Left ventricle myocardium inferior (tissue), 1 donor: ENCODE measurements at places on chromosomes 3 and 15. TPM values are rescaled to one million over a fixed set of nuclear protein-coding genes. Genes with fewer than 3 reads are reported as not detected.

CASR gene
- total RNA-seq: not detected

DNA sequence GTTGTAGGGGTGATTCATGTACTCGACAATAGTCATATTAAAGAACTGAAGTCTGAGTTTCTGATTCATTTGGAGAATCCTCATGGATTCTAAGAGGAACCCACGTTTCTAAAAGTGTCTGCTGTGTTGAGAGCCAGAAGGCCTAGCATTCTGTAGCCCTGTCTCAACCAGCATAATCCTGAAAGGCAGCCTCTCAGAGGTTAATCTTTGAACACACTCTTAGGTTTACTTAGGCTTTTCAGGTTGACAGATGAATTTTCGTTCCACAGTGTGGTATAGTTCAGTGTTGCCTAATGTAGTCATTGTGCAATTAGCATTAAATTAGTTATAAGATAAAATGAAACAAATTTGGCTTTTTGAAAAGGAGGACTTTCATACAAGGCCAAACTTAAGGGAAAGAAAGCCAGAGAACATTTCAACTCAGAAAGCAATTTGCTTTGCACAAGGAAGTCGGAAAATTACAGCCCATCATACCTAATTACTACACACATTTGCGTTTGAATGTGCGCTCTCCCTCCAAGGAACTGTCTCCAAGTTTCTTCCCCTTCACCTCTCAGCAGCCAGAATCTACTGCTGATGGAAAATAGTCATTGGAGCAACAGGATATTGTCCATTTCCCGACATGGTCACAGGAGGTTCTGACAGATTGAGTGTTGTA, 42.0 kb downstream of the AGBL1 start:
- peaks cover 27% of the 10 kb centered on the region for H3K27me3 ChIP-seq
- H3K36me3 ChIP-seq: no peaks in the 10 kb centered on the region
- H3K27ac ChIP-seq: no peak overlapping the region
- DNase-seq: no peak
- no peaks in the 10 kb centered on the region for H3K4me1 ChIP-seq

DNA sequence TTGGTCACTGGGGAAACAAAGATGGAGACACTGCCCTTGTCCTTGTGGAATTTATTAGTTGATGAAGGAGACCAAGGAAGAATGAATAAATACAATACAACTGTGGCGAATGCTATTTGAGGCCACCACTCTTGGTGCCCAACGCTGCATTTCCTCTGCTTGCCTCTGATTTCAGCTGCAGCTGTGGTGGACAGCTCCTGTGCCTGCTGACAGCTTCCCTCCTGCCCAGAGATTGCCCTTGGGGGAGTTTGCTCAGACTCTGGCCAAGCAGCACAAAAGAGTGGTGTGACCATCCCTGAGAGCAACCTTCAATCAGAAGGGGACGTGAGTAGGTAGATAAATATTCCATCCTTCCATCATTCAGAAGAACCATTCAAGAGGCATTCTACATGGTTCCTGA, 64.6 kb upstream of the FHIT start:
- H3K27ac ChIP-seq: no peak overlapping the region
- DNase-seq: no peak
- H3K27me3 ChIP-seq: peaks cover 45% of the 10 kb centered on the region
- H3K4me3 ChIP-seq: no peak overlapping the region
- no peaks in the 10 kb centered on the region for H3K36me3 ChIP-seq
- H3K4me1 ChIP-seq: no peaks in the 10 kb centered on the region

DNA sequence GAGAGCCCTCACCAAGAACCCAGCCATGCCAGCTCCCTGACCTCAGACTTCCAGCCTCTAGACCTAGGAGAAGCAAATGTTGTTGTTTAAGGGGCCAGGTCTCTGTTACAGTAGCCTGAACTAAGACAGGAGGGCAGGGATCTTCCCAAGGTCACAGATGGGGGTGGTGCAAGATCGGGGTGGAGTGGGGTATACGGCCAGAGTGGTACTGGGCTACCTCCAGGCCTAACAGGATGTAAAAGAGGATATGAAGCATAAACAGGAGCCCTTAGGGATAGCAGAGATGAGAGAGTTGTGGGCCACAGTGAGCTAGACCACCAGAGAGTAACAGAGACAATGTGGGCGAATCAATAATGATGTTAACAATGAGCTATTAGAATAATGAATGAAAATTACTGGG, 82.9 kb downstream of the TOP2B start:
- no peaks in the 10 kb centered on the region for H3K27me3 ChIP-seq
- peaks cover 36% of the 10 kb centered on the region for H3K36me3 ChIP-seq
- H3K4me3 ChIP-seq: no peak overlapping the region
- no peak overlapping the region for H3K27ac ChIP-seq
- peaks cover 5% of the 10 kb centered on the region for H3K4me1 ChIP-seq
- no peak for DNase-seq

FYCO1 gene
- 121 TPM for total RNA-seq

MORC1 gene
- total RNA-seq: not detected

GRCh38 chr3:185940951-185941350, 3.1 kb upstream of the TRA2B start:
- DNase-seq: no peak
- no peak overlapping the region for H3K4me3 ChIP-seq
- H3K27ac ChIP-seq: no peak overlapping the region
- peaks cover 28% of the 10 kb centered on the region for H3K4me1 ChIP-seq

GRCh38 chr3:167733961-167734497, 663 bp downstream of the PDCD10 start:
- H3K4me1 ChIP-seq: peaks cover 77% of the 10 kb centered on the region
- H3K27me3 ChIP-seq: no peaks in the 10 kb centered on the region
- DNase-seq: no peak
- H3K27ac ChIP-seq: peak overlapping the region; percentile 96

CCDC54 gene
- not detected for total RNA-seq

DNA sequence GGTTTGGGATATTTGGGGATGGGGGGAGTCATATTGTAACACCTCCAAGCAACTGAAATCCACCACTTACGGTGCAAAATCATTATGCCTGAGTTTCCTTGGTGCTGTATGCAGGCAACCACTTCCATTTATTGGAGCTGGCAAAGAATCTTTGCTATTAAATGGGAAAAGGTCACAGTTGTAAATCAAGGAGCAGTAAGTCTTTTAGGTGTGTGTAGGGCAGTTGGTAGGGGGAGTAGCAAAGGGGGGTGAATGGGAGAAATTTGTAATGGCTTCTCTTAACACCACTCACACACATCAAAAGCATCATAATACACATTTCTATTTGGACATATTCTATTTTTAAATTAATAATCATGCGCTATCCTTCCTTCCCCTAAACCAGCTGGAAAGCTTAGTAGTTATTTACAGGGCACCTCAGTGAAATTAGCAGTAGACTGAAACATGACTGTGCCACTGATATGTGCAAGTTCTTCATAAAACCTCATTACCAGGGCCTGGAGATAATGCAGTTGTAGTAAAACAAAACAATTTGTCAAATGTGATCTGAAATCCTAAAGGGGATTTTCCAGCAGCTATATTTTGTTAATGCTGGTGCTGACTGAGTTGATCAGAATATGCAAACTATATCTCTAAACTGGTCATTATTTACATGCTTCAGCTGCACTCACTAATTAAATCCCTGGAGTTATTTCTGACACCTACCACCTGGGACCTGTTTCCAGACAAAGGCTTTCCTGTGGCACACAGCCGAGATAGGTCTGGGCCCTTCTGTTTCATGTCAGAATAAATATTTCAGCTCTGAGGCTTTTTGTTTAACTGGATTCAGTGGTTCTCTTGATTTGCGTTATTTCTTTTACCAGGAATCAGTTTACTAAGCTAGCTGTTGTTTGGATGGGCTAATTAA, 90.1 kb downstream of the B3GALNT1 start:
- H3K36me3 ChIP-seq: no peaks in the 10 kb centered on the region
- H3K27ac ChIP-seq: peak overlapping the region; percentile 66
- DNase-seq: no peak
- no peak overlapping the region for H3K4me3 ChIP-seq
- H3K27me3 ChIP-seq: no peaks in the 10 kb centered on the region
- peaks cover 33% of the 10 kb centered on the region for H3K4me1 ChIP-seq

DNA sequence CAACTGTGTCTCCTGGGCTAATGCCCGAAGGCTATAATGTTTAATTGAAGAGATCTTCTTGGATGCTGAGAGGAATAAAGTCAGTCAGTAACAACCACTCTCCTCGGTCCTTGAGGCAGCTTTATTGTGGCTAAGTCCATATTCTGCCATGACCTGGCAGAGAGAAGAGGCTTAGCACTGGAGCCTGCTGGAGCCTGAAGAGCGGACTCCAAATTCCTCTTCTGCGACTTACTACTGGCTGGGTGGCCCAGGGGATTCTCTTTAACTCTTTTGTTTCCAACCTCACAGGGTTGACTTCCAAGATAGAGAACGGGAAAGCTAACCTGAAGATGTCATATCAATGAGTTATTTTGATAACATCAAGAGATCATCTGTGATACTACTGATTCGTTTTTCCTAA, 71.1 kb downstream of the MYO1E start:
- H3K36me3 ChIP-seq: no peaks in the 10 kb centered on the region
- peaks cover 49% of the 10 kb centered on the region for H3K4me1 ChIP-seq
- no peaks in the 10 kb centered on the region for H3K27me3 ChIP-seq
- H3K4me3 ChIP-seq: no peak overlapping the region
- DNase-seq: no peak

EIF4A2 gene
- 468 TPM for total RNA-seq

DNA sequence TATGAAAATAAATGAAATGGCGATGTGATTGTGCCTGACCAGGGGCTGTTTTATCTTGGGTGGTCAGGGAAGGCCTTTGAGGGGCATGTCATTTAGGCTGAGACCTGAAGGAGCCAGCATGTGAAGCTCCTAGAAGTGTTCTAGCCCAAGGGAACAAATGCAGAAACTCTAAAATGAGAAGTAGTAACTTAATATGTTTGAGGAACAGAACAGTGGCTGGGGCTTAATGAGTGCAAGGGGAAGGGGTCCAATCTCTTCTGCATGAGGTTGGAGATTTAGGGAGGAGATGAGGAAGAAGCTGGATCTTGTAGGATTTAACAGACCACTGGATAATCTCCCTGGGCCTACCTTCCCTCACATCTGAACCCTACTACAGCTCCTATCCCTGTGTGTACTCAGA, 110.5 kb downstream of the AKAP13 start:
- no peaks in the 10 kb centered on the region for H3K27me3 ChIP-seq
- H3K4me3 ChIP-seq: no peak overlapping the region
- peaks cover 91% of the 10 kb centered on the region for H3K4me1 ChIP-seq
- H3K27ac ChIP-seq: peak overlapping the region; percentile 11
- H3K36me3 ChIP-seq: no peaks in the 10 kb centered on the region

GRCh38 chr3:171443211-171443957, 16.8 kb downstream of the TNIK start:
- H3K27me3 ChIP-seq: no peaks in the 10 kb centered on the region
- peaks cover 36% of the 10 kb centered on the region for H3K4me1 ChIP-seq
- H3K4me3 ChIP-seq: no peak overlapping the region
- no peak overlapping the region for H3K27ac ChIP-seq
- H3K36me3 ChIP-seq: no peaks in the 10 kb centered on the region

DNA sequence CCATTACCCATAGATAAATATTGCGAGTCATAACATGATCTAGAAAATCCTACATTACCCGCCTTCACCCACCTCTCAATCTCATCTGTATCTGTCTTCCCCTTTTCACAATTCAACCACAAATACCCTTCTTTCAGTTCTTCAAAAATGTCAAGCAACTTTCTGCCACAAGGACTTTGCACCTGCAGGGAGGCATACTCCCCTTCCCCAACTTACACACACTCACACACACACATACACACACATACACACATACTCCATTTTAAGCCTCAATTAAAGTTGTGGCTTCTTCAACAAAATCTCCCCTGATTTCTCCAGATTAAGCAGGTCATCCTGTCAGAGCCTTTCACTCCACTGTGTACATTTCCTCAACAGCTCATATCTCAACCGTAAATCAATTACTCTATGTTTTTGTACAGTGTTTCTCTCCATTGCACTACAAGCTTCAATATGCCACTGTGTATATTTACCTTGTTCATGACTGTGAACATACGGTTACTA, 33.1 kb upstream of the CCDC50 start:
- DNase-seq: no peak
- no peaks in the 10 kb centered on the region for H3K4me1 ChIP-seq
- no peaks in the 10 kb centered on the region for H3K27me3 ChIP-seq
- H3K27ac ChIP-seq: no peak overlapping the region
- no peaks in the 10 kb centered on the region for H3K36me3 ChIP-seq
- no peak overlapping the region for H3K4me3 ChIP-seq

- H3K36me3 ChIP-seq: no peaks in the 10 kb centered on the region
- H3K4me3 ChIP-seq: no peak overlapping the region
- peaks cover 6% of the 10 kb centered on the region for H3K4me1 ChIP-seq
- DNase-seq: no peak
- H3K27ac ChIP-seq: no peak overlapping the region
- H3K27me3 ChIP-seq: no peaks in the 10 kb centered on the region
Observed at GRCh38 chr3:148954981-148955380, 36.4 kb upstream of the GYG1 start.

DNA sequence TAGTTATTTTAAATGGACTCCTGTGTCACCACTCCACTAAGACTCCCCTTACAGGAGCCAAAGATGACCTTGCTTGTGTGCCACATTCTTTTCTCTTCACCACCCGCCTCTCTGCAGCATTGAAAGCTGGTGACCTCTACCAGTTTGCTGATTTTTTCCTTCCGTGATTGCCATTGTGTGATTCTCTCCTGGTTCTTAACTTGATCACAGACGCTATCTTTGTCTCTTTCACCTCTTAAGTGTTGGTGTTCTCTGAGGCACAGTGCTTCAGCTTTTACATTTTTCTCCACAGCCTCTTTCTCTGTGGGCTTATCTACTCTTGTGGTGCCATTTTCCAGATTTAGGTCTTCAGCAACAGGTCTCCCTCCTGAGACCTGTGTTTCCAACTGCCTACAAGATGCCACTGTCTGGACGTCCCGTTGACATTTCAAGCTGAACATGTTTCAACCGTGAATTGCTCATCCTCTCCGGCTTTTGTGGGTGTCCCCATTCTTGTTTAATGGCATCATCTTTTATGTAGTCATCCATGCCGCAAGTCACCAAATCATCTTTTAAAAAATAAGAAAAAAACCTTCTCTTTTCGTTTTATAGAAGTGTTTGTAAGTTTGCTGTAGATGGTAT, 26.5 kb downstream of the IQGAP1 start:
- H3K27me3 ChIP-seq: no peaks in the 10 kb centered on the region
- H3K4me1 ChIP-seq: peaks cover 71% of the 10 kb centered on the region
- peaks cover under 1% of the 10 kb centered on the region for H3K36me3 ChIP-seq
- peak overlapping the region; percentile 54 for H3K27ac ChIP-seq

DNA sequence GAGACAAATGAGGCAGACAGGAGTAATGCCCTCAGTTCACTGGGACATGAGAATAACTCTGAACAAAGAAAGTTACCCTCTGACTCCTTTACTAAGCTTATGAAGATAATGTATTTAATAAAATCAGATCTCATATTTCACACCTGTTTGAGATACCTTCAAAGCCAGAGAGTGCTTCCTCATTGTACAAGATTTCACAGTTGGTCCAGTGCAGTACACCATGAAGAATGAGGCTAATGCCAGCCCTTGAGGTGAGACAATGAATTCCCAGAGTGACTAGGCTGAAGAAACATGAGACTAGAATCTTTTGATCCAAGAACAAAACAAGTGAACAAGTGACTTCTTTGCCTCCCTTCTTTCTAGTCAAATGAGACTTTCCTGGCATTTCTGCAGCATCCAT, 1133.8 kb downstream of the TUSC7 start:
- H3K36me3 ChIP-seq: no peaks in the 10 kb centered on the region
- DNase-seq: no peak
- H3K27ac ChIP-seq: no peak overlapping the region
- no peaks in the 10 kb centered on the region for H3K4me1 ChIP-seq
- H3K27me3 ChIP-seq: no peaks in the 10 kb centered on the region

- H3K27ac ChIP-seq: no peak overlapping the region
- H3K4me3 ChIP-seq: no peak overlapping the region
- H3K4me1 ChIP-seq: no peaks in the 10 kb centered on the region
- no peak for DNase-seq
- H3K27me3 ChIP-seq: peaks cover 9% of the 10 kb centered on the region
Observed at GRCh38 chr3:196179380-196180308, 31.6 kb downstream of the ZDHHC19 start.
